Renal cortex interstitium (tissue), 15 donors: ENCODE measurements at places on chromosomes 5 and 9. TPM values are rescaled to one million over a fixed set of nuclear protein-coding genes. Genes with fewer than 3 reads are reported as not detected.

PRLR gene
- polyA plus RNA-seq = 47.5 TPM

SHISAL2B gene
- polyA plus RNA-seq = not detected

HTR1A gene
- not detected for polyA plus RNA-seq

BTNL9 gene
- 14.9 TPM for polyA plus RNA-seq

PCDHAC2 gene
- 0.64 TPM for polyA plus RNA-seq

PCDHGA3 gene
- 3.1 TPM for polyA plus RNA-seq

STING1 gene
- 24.7 TPM for polyA plus RNA-seq

SNCAIP gene
- 24.7 TPM for polyA plus RNA-seq

LMAN2 gene
- 153 TPM for polyA plus RNA-seq

SLC24A2 gene
- polyA plus RNA-seq = 0.11 TPM

KIF4B gene
- 0.23 TPM for polyA plus RNA-seq

LPAR1 gene
- polyA plus RNA-seq = 24.6 TPM

ENC1 gene
- 74.5 TPM for polyA plus RNA-seq

SOX30 gene
- 0.45 TPM for polyA plus RNA-seq

NIM1K gene
- 0.61 TPM for polyA plus RNA-seq

PCDHB7 gene
- 4.4 TPM for polyA plus RNA-seq

TEX48 gene
- polyA plus RNA-seq = not detected

IRX2 gene
- 27.0 TPM for polyA plus RNA-seq

RLN1 gene
- polyA plus RNA-seq = 0.82 TPM

ZBED3 gene
- polyA plus RNA-seq = 36.5 TPM

AJM1 gene
- 1.7 TPM for polyA plus RNA-seq

NKD2 gene
- polyA plus RNA-seq = 29.6 TPM

NPDC1 gene
- 31.5 TPM for polyA plus RNA-seq

TYRP1 gene
- polyA plus RNA-seq = 2.5 TPM

INSL6 gene
- polyA plus RNA-seq = 0.67 TPM

ENHO gene
- 1.4 TPM for polyA plus RNA-seq

RNF44 gene
- polyA plus RNA-seq = 81.9 TPM

CLTB gene
- polyA plus RNA-seq = 46.6 TPM

INSL4 gene
- polyA plus RNA-seq = not detected

ELOVL7 gene
- 12.2 TPM for polyA plus RNA-seq

CLIC3 gene
- 0.37 TPM for polyA plus RNA-seq

PCDHB12 gene
- 5.0 TPM for polyA plus RNA-seq

ZDHHC11B gene
- polyA plus RNA-seq = 8.6 TPM

PURA gene
- 15.6 TPM for polyA plus RNA-seq

FGFR4 gene
- 85.7 TPM for polyA plus RNA-seq

TEX10 gene
- 40.3 TPM for polyA plus RNA-seq

DDX46 gene
- polyA plus RNA-seq = 76.6 TPM

LCN1 gene
- not detected for polyA plus RNA-seq

PCDHB15 gene
- polyA plus RNA-seq = 13.2 TPM

C1QTNF3 gene
- polyA plus RNA-seq = 51.5 TPM

PCDHGC4 gene
- polyA plus RNA-seq = 3.6 TPM

PCDHB9 gene
- polyA plus RNA-seq = 4.3 TPM

ZNF454 gene
- polyA plus RNA-seq = 7.0 TPM

ARHGEF37 gene
- 7.7 TPM for polyA plus RNA-seq

MARCHF11 gene
- 2.7 TPM for polyA plus RNA-seq

PFDN1 gene
- 116 TPM for polyA plus RNA-seq

TLX3 gene
- polyA plus RNA-seq = not detected

ITGA2 gene
- polyA plus RNA-seq = 26.1 TPM

GCNT4 gene
- polyA plus RNA-seq = 12.6 TPM

ADGRD2 gene
- 0.17 TPM for polyA plus RNA-seq

EXOSC2 gene
- polyA plus RNA-seq = 42.8 TPM

EQTN gene
- polyA plus RNA-seq = 0.24 TPM

PDE8B gene
- polyA plus RNA-seq = 4.7 TPM

HAVCR2 gene
- 13.9 TPM for polyA plus RNA-seq

RAB14 gene
- polyA plus RNA-seq = 112 TPM

CAMSAP1 gene
- polyA plus RNA-seq = 26.8 TPM

MUSK gene
- polyA plus RNA-seq = 0.12 TPM

RARS1 gene
- polyA plus RNA-seq = 79.9 TPM

PCDHGB2 gene
- 3.8 TPM for polyA plus RNA-seq
